ENCODE measurements at places on chromosomes 3 and 15.

GRCh38 chr3:42668413-42668760, 14.9 kb downstream of the ZBTB47 start:
- no peak for DNase-seq

DNA sequence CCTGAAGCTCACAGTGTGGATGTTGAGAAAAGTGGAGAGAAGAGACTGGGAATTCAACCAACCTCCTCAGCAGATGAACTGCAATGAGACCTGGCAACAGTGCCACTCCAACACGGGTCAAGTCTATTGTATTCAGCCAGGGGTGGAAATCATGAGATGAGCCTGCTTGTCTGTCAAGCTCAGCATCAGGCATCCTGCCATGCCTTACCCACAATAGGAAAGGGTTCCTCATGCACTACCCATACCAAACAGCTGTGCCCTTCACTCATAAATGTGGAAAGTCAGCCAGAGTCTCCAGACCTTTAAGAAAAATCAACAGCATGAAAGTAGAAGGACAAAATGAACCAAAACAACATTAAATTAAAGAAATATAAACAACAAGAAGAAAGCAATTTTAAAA, 542.1 kb downstream of the EPHB1 start:
- no peak for DNase-seq

- no peak for DNase-seq
Measured at GRCh38 chr3:16761571-16761970, 123.2 kb upstream of the PLCL2 start.

DNA sequence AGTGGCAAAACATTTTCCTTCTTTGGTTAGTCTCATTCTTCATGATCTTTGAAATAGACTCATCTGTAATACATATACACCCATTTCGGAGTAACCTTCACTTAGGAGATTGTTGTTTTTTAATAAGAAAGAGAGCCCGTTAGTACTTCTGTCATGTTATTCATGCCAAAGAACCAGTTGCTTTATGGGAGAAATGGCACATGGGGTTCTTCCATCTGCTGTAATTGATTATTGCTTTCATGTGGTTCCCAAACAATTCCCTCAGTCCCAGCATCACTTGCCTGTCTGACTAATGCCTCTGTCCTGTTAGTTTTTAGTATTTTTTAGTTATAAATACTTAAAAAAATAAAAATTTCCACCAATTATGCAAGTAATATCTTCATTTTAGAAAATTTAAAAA, 33.8 kb upstream of the FAH start:
- DNase-seq: no peak

DNA sequence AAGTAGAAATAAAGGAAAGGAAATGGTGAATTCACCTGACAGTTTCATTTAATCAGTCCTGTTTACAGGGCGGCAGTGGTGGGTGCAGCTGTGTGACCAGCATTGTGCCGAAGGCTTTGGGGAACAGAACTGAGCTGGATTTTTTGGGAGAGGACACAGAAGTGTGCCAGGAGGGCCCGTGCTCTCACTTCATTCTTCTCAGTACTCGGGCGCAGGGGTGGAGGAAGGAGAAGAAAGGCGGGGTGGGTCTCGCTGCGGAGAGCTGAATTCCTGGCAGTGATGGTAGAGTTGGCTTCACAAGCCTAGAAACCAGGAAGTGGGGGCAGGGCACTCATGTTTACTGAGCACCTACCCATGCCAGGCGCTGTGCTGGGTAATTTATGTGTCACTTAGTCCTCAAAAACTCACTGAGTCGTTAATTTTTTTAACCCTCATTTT, 64.6 kb downstream of the CRTC3 start:
- DNase-seq: peak; percentile 74

GRCh38 chr3:8542190-8543135, 40.8 kb downstream of the LMCD1 start:
- DNase-seq: no peak

DNA sequence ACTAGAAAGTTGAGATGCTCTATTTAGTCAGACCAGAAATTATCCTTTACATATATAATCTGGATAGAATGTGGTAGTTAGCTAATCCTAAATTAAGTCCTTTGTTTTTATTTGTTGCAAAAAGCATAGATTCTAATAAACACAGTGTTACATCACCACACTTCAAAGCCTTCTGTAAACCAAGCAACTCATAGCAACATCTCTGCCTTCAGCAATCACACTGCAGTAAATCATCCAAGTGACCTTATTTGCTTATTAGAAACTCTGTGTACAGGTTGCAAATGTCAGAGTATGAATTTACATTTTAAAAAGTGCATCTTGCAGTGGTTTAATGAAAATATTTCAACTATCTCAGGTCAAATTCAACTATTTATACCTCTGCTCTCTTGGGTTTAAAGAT, 242.5 kb downstream of the GBE1 start:
- DNase-seq: no peak

DNA sequence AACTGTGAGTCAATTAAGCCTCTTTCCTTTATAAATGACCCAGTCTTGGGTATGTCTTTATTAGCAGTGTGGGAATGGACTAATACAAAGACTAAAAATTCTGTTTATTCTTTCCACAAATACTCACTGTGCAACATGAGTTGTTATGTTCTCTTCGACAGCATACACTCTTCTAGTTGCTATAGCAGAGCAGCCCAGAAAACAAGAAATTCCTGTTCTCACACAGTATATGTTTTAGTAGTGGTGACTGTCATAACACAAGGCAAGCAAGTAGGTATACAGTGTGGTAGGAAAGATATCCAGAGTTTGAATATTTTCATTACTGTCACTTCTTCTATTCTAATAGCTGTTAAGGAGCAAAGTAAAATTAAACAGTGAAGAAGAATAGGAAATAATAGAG, 453.3 kb downstream of the ROBO1 start:
- DNase-seq: no peak

GRCh38 chr3:90015688-90016356, 908.4 kb downstream of the EPHA3 start:
- no peak for DNase-seq

GRCh38 chr15:67548236-67548852, 5.8 kb downstream of the MAP2K5 start:
- no peak for DNase-seq

GRCh38 chr15:40090774-40091455, 17.8 kb downstream of the BMF start:
- DNase-seq: no peak

GRCh38 chr15:90680371-90680935, 36.7 kb upstream of the BLM start:
- no peak for DNase-seq

GRCh38 chr3:142270407-142270806, 45.0 kb upstream of the GK5 start:
- DNase-seq: no peak

GRCh38 chr3:188197388-188197847, 43.5 kb downstream of the LPP start:
- no peak for DNase-seq

- DNase-seq: no peak
Measured at GRCh38 chr3:194686414-194686815, 732 bp downstream of the FAM43A start.

DNA sequence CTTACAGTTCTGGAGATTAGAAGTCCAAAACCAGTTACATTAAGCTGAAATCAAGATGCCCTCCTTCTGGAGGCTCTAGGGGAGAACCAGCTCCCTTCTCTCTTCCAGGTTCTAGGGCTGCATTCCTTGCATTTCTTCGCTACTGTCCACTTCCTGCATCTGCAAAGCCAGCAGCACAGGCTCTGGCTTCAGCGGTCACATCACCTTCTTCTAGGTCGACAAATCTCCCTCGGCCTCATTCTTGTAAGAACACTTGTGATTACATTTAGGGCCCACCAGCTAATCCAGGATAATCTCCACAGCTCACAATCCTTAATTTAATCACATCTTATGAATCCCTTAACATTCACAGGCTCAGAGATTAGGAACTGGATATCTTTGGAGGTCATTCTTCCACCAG, 73.8 kb downstream of the MINAR1 start:
- no peak for DNase-seq

GRCh38 chr3:111081008-111081545, 9.5 kb downstream of the NECTIN3 start:
- no peak for DNase-seq

DNA sequence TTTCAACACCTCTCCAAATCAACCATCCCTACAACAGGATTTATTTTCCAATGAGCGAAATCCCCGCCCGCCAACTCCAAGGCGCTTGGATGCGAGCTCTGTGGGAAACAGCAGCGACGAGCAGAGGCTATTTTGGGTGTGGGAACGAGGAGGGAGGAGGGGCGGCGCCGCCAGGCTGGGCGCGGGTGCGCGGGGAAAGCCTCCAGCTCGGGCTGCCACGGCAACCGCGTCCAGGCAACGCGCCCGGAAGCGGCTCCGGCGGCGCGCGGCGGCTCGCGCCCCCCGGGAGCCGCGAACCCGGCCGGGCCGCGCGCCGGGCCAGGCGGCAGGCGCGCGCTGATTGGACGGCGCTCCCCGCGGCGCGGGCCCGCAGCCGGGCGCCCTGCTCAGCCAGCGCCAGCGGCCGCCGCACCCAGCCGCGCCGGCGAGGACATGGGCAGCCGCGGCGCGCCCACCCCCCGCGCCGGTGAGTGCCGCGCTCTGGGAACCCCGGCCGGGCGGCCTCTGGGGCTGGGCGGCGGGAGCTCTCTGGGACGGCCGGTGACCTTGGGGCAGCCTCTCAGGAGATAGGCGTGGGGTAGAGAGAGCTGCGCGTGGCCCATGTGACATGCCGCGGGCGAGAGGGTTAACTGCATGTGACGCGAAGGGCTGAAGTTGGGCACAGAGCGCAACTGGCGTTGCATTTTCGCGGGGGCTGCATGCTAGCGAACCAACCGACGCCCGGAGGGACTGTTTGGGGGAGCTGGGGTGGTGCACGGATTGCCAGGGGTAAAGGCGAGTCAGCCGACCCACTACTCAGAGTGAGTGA, at the start of gene FAM81A:
Gene FAM81A, plus strand, starts transcription at position 370 of the 808 bp plus-strand sequence. CDS start 20,441 bp downstream, outside the sequence.
- DNase-seq: peak; percentile 87

GRCh38 chr3:2931265-2931664, 178.9 kb downstream of the IL5RA start:
- DNase-seq: no peak

DNA sequence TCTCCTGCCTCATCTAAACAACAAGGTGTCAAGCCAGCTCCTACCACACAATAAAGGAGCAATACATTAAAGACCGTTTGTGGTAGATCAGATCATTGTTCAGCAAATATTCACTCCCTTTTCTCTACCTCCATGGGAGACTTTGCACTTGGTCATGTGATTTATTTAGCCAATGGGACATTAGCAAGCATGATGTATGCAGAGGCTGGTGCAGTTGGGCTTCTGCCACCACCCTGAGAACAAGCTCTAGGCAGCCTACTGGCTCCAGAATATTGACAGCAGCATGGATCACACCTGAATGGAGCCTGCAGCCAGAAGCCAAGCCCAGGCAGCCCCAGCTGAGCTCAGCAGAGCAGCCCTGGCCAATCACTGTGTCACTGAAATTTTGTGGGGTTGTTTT, 99.4 kb upstream of the UBE2E2 start:
- no peak for DNase-seq

DNA sequence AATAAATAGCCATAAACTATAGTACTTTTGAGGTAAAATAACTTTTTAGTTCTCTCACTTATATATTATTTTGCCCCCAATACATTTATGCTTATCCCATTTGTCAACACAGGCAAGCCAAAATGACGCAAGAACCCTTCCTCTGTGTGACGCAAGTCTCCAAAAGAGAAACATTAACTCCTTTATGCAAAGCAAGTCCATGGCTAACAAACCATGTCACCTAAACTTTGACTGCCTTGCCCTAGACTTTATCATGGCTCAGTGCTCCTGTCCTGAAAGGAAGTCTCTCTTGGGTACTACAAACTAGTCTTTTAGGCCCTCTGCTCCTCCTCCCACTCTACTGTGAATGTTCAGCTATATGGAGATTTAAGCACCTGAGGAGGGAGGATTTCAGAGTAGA, 230.5 kb downstream of the UNC13C start:
- DNase-seq: no peak

Measured in NCI-H774 (cell line).